ENCODE measurements at places on chromosomes 6 and 20.

DNA sequence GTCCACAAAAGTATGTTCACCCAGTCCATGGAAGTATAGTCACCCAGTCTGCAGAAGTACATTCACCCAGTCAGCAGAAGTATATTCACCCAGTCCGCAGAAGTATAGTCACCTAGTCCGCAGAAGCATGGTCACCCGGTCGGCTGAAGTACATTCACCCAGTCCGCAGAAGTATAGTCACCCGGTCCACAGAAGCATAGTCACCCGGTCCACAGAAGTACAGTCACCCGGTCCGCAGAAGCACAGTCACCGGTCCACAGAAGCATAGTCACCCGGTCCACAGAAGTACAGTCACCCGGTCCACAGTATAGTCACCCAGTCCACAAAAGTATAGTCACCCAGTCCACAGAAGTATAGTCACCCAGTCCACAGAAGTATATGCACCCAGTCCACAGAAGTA lies 8.8 kb downstream of the TCFL5 start:
- no peak for ATAC-seq
- no peak overlapping the region for H3K27ac ChIP-seq
- no peaks in the 10 kb centered on the region for H3K4me1 ChIP-seq
- H3K27me3 ChIP-seq, result no peaks in the 10 kb centered on the region
- no peaks in the 10 kb centered on the region for H3K36me3 ChIP-seq

GRCh38 chr20:50528804-50529351 lies 18.7 kb downstream of the PTPN1 start:
- H3K36me3 ChIP-seq, result no peaks in the 10 kb centered on the region
- no peak for ATAC-seq
- no peak overlapping the region for H3K4me3 ChIP-seq

DNA sequence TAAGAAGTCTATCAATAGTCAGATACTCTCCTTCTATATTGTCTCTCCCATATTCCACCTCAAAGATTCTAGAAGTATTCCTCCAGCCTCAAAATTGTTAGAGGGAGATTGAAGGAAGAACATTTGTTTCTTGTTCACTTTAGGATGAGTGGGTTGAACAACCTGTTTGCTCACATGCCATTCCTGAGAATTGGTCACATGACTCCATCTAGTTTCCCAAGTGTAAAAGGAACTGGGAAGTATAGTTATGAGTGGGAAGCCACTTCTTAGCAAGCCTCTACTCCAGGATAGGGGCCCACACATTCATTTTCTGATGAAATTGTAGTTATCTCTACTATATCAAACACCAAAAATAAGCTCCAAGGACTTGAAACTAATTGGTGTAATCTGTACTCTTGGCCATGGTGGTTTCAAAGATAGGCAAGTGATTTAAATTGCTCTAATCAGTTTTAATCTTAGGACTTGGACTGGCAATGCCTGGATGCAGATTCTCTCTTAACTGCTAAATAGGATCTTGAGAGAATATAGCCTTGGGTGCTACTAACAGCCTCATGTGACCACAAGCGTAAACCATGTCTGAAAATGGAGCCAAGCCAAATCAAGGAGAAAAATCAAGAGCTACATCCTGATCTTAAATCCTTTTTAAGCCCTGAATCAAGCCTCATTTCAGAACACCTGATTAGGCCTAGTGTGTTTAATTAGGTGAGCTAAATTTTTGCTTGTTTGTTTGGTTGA lies 758.7 kb upstream of the MAN1A1 start:
- H3K36me3 ChIP-seq, result no peaks in the 10 kb centered on the region
- no peaks in the 10 kb centered on the region for H3K4me1 ChIP-seq
- no peak for ATAC-seq
- H3K27me3 ChIP-seq, result no peaks in the 10 kb centered on the region

DNA sequence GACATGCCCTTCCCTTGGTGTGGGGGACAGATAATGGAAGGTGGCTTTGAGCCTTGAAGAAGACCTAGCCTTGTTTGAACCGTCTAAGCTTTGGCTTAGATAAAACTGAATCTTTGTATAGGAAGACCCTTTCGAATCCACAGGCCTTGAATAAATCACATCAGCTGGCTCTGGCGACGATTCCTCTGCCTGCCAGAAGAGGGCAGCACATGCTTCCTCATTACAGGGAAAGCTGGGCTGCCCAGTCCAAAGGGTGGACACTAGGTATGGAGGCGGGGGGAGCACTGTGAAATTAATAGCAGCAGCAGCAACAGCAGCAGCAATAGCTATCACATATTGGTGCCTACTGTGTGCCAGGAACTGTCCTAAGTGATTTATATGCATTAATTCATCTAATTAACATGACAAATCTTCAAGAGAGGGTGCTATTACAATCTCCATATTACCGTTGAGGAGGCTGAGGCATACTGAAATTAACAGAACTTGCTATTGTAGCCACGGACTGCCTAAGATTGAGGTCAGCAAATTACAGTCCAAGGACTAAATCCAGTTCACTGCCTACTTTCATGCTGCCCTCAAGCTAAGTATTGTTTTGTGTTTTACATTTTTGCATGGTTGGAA lies 85.1 kb downstream of the CLIC5 start:
- H3K27ac ChIP-seq, result no peak overlapping the region
- no peak overlapping the region for H3K4me3 ChIP-seq
- peaks cover under 1% of the 10 kb centered on the region for H3K27me3 ChIP-seq
- H3K4me1 ChIP-seq, result no peaks in the 10 kb centered on the region

DNA sequence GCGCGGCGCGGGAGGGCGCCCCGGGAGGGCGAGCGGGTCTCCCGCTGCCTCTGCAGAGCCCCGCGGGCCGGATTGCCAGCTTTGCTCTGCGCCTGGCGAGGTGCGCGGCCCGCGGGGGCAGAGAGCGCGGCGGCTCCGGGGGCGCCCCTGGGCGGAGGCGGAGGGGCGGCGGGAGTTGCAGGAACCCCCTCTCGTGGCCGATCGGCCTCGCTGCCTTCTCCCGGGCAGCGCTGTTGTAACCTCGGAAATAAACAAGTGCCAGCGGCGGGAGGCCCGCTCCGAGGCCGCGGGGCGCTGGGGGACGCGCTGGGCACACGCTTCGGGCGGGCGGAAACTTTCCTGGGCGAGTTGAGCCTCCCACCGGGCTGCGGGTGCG lies 1.2 kb downstream of the CDH4 start:
- H3K27ac ChIP-seq, result no peak overlapping the region
- ATAC-seq, result no peak

GRCh38 chr6:39137245-39137644 lies 22.3 kb upstream of the SAYSD1 start:
- no peaks in the 10 kb centered on the region for H3K4me1 ChIP-seq
- no peaks in the 10 kb centered on the region for H3K36me3 ChIP-seq
- no peak overlapping the region for H3K4me3 ChIP-seq
- H3K27me3 ChIP-seq, result peaks cover 46% of the 10 kb centered on the region

Data from gastroesophageal sphincter (tissue), 4 donors.